Fibroblast of mammary gland (primary cell): ENCODE measurements at places on chromosomes 11 and 22.
A peak's percentile ranks its signal among the peaks of the same experiment; 100 is the strongest.

GRCh38 chr22:29742326-29742725, 22.5 kb downstream of the CABP7 start:
- no peak for DNase-seq

GRCh38 chr22:25202290-25202921, 2.7 kb downstream of the CRYBB3 start:
- DNase-seq: peak; percentile 53

GRCh38 chr11:76347466-76347865, 33.5 kb downstream of the THAP12 start:
- no peak for DNase-seq

DNA sequence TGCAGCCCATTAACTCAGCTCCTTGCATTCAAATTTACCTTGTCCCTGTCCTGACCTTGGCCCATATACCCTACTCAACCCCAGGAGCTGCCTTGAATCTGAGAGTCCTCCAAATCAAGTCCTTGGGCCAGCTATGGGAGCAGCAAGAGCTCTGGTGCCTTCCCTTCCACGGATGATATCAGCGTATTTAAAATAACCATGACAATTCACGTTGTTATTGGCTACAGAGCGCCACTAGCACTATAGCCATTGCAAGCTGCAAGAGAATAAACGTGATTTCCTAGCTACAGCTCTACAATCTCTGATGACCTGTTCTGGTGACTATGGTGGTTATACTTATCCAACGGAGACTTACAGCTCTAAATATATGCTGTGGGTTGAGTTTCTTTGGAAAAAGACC, 357.8 kb downstream of the LARGE1 start:
- no peak for DNase-seq

DNA sequence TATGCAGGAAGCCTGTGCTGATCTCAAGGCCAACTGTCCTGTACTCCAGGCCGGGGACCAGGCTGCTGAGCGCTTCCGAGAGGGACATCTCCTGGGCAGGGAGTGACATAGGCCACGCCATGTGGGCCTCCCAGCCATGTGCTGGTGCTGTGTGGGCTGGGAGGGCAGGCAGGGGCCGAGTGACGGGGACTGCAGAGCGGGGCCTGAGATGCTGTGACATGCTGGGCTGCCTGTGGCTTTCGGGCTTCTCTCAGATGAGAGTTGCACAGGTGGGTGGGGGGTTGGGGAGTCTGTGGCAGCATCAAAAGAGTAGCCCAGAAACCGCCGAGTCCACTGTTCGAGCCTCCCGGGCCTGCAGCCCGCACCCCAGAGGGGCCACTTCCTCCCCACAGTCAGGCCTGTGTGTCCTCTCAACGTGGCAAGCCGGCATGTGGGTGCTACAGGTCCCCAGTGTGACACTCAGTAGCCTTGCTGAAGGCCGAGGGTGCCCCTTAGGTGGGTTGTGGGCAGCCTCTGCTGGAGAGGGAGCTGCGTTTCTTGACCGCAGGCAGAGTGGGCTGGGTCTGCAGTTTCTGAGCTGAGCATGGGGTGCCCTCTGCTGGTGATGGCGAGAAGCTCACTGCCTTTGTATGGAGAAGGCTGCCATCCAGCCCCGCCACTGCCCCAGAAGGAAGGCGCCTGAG, 101.2 kb downstream of the BCR start:
- peak; percentile 63 for DNase-seq

GRCh38 chr11:45794169-45794568, 10.8 kb upstream of the SLC35C1 start:
- no peak for DNase-seq
